Glomerular endothelial cell (primary cell): ENCODE measurements at places on chromosomes 3 and 15.

GRCh38 chr15:48559285-48559684 is 86.2 kb downstream of the FBN1 start:
- no peak for DNase-seq

DNA sequence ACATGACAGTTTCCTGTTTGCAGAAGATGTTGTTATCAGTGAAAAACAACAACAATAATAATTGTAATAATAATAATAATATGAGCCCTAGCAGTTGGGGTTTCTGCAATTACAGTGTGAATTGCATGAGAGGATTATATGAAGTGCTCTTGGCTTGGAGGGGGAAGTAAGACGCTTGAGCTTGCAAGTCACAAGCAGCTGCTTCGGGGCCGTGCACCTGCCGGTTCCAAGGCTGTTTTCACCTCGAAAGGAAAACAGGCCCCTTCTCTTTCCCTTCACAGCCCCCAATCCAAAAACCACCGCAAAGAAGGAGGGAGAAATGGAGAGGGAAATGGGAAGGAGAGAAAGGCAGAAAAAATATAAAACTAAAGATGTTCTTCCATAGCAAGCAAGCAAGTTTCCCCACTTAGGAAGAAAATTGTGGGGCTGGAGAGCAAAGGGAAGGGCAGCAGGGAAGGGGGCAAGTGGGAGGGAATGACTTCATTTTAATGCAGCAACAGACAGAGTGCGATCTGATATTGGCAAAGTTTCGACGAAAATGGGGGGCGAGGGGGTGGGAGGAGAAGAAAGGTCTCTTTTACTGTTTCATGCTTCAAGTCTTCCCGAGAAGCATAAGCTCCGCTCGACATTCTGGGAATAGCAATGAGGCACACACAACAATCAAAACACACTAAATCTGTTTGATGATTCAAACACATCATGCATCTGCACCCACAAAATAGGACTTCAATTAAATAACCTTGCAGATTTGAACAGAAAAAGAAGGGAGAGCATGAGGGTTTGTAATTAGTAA is 284.2 kb upstream of the ATP11B start:
- DNase-seq = no peak

- no peak for DNase-seq
These were observed 57.9 kb downstream of the ARMC8 start for GRCh38 chr3:138245026-138245425.

- DNase-seq = no peak
These were observed 5.8 kb downstream of the MAP2K5 start for GRCh38 chr15:67548236-67548852.

DNA sequence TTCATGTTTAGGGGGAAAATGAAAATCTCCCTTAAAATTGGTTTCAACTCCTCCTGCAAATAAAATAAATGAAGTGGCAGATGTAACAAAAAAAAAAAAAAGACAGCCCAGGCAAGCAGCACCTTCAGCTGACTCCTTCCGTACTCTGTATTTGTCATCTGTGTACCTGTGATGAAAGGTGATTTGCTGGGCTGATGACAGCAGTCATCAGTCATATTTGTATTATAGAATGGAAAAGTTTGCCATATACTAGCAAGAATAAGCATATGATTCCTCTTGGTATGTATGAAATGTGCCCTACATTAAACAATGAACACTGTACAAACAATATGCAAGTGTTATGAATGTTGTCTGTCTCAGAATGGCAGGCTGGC is 44.1 kb upstream of the WWTR1 start:
- no peak for DNase-seq

GRCh38 chr3:40580494-40581091 is 55.8 kb downstream of the ZNF621 start:
- DNase-seq = peak; percentile 55

DNA sequence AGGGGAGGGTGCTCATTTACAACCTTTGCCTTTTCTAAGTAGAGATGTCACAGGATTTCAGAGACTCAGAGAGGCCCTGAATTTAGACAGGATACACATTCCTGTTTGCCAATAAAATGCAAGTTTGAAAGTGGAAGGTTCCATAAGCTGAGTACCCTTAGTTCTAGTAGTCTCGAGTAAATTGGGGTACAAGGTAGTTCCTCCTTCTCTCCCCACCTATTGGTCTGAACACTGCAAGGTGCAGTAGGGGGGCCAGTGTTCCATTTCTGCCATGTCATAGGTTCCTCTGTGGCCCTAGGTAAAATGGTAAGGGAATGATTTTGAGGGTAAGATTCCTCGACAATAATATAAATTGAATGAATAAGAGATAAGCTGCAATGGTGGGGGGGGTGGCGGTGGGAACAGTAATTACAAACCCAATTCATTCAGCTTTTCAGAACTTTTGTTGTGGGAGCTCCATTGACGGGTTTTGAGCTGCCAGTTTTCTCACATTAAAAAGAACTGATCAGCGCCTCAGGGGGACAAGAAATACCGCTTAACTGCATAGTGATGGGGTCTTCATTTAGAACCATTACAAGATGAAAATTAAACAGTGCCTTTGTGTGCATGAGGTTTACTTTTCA is 5.9 kb downstream of the SOX2 start:
- DNase-seq = no peak

GRCh38 chr15:63348392-63348791 is 33.3 kb downstream of the CA12 start:
- DNase-seq = no peak

DNA sequence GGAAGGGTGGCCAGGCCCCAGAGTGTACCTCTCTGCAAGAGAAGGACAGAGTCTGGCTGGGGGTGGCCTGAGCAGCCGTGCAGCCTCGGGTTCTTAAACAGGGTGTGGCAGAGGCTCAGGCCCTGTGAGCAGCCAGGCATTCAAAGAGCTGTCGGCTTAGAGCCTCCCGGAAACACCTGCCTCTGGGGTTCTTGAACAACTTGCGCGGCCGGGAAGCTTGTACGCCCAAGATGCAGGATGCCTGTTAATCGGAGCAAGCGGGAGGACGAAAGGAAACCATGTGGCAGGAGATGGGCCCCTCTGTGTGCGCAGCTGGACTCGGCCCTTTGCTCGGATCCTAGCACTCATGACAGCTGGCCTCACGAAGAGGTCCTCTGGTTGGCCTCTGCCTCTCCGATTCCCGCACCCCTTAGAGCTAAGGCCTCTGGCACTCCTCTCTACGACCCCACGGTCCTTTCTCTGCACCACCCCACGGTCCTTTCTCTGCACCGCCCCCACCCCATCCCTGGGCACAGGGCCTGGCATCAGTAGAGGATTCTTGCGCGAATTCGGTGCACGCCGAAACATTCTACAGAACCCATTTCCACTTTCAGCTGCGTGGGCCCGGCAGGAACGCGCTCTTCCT is 23.9 kb upstream of the TXNRD3 start:
- DNase-seq = no peak

DNA sequence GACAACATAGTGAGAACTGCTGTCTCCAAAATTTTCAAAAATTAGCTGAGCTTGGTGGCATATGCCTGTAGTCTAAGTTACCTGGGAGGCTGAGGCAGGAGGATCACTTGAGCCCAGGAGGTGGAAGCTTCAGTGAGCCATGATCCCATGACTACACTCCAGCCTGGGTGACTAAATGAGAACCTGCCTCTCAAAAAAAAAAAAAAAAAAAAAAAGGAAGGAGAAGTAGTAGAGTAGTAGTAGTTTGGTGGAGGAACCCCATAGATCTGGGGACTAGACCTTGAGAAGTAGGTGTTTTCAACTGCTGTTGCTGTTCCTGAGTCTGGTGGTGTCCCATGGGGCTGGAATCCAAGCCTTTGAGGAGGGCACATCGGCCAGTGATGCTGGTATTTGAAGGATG is 38.4 kb upstream of the UBE2E2 start:
- no peak for DNase-seq
